NCI-H2081 treated with DMSO at 0.1 percent for 48 hours (cell line): ENCODE measurements at places on chromosomes 3 and 15.
A peak's percentile ranks its signal among the peaks of the same experiment; 100 is the strongest.

GRCh38 chr3:78273326-78273725 is 1233.4 kb downstream of the ROBO2 start:
- DNase-seq: no peak

DNA sequence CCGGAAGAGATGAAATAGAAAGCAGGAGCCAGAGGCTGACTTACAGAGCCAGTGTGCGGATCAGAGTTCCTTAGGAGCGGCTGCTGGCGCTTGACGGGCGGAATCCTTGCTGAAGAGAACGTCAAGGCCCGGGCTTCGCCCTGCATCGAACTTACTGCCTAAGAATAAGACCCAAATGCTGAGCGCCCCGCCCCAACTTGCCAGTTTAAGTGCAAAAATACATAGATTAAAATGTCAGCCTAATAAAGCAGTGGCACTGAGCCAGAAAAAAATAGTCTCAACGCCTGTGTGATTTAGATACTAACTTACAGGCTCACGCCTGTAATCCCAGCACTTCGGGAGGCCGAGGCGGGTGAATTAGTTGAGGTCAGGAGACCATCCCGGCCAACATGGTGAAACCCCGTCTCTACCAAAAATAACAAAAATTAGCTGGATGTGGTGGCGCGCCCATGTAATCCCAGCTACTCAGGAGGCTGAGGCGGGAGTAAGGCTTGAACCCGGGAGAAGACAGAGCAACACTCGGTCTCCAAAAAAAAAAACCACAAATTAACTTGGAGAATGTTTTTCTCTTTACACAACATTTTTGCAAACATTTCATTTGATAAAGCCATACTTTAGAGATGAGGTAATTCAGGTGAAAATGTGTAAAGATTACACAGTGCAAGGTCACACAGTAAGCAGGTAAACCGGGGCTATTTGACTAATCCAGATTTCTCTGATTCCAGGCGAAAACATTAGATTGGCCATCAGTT is 1.2 kb upstream of the UBP1 start:
- DNase-seq: no peak

- DNase-seq: no peak
These were observed 207.0 kb downstream of the NTRK3 start for GRCh38 chr15:88049506-88049905.

DNA sequence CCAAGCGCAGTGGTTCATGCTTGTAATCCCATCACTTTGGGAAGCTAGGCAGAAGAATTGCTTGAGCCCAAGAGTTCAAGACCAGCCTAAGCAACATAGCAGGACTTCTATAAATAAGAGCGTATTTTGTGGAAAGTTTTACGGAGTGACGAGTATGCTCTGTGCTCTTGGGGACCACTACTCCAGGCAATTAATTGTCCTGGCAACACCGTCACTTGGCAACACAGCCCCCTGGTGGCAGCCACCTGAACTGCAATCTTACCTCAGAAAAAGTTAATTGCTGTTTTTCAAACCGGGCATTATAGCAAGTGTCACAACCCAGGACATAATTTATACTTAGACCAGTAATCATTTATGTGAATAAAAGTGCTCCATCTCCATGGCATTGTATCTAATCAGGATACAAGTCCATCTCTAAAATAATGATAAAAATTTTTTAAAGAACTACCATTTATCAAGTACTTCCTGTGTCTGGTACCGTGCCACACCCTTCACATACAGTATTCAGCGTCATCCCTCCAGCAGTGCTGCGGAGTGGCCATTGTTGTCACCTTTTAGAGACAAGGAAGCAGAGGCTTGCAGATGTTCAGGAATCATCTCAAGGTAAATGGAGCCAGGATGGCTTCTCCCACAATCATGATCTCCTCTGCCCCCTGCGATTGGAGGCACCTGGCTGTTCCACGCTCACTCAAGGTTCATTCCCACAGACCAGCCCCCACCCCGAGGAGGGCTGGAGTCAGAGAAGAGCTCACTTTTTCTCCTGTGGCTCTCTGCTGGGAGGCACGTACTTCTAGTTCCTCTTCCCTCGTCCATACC is 34.5 kb downstream of the PLA2G4D start:
- peak; percentile 8 for DNase-seq

GRCh38 chr15:67399925-67400324 is 121.0 kb upstream of the C15orf61 start:
- DNase-seq: no peak

- DNase-seq: no peak
These were observed 573.4 kb upstream of the ARPP21 start for GRCh38 chr3:35065891-35066290.

- DNase-seq: no peak
These were observed 57.0 kb upstream of the MRPS22 start for GRCh38 chr3:139286825-139287224.

- DNase-seq: peak; percentile 51
These were observed 23.2 kb upstream of the TATDN2 start for GRCh38 chr3:10224794-10225665.

DNA sequence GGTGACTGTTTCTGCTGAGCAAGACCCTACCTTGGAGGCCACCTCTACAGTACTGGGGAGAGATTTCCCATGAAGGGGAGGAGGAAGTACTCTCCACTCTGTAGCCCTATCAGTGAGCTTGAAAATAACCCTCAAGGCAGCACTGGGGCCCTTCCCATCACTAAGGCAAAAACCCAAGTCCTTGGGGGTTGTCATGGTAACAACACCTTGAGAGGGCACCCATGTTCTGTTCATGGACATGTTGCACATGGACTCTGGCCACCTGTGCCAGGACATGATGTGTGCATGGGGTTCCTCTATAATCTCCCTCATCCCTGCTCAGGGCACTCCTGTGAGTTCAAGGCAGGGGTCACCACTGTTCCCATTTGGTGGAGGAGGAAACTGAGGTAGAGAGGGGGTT is 10.9 kb upstream of the CDC25A start:
- DNase-seq: no peak

GRCh38 chr3:125003369-125003853 is 52.4 kb downstream of the HEG1 start:
- DNase-seq: no peak

- DNase-seq: no peak
These were observed 28.3 kb upstream of the CRYBG3 start for GRCh38 chr3:97793420-97794019.

DNA sequence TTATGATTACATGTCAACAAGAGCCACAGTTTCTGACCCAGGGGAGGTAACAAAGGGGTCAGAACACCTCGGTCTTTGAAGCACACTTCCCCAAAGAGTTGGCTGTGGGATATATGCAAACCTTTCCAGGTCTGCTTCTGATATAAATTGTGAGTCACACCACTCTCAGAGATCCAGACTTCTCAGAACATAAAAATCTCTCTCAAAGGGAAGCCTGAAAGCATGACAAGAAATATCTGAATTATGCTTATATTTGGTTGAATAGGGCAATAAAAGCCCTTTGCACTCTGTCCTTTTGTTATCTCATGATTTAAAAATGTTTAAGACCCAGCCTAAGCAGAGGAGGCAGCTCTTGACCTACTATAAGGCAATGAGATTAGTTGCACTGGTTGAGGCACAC is 56.8 kb downstream of the MYH15 start:
- DNase-seq: no peak

- no peak for DNase-seq
These were observed 30.3 kb downstream of the DHX36 start for GRCh38 chr3:154294016-154294415.

DNA sequence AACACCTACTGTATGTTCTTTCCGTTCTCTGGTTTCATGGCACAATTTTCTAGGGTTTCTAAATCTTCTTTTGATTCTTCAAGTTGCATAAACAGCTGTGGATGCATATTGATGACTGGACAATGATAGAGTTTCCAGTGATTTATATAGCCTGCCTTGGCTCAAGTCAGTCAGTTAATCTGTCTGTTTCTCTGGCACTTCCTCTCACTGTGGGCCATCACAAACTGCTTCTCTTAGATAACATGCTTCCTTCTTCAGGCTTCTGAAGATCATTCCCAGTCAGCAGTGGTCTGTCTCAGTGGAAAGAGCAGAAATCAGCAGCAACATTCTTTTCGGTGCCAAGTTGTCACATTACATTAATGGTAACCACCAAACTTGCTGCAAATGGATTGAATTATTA is 207.2 kb downstream of the RYR3 start:
- DNase-seq: no peak

GRCh38 chr3:123672429-123673146 is 87.7 kb upstream of the HACD2 start:
- no peak for DNase-seq
